Activated T-cell treated with anti-CD3 and anti-CD28 coated beads, Interleukin-2, amount 50 U/mL, for 72 hours (primary cell): ENCODE measurements at places on chromosomes 1 and 21.

DNA sequence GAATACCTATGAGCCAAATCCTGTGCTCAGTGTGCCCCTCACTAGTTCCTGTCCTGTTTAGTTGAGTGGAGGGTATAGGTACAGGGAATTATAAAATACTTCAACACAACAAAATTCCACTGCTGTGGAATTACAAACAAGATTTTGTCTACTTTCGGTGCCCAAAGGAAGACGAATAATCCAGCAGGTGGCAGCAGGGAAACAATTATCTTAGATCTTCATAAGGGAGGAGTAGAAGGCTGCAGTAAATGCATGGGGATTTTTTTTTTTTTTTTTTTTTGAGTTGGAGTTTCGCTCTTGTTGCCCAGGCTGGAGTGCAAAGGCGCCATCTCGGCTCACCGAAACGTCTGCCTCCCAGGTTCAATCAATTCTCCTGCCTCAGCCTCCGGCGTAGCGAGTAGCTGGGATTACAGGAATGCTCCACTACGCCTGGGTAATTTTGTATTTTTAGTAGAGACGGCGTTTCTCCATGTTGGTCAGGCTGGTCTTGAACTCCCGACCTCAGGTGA lies 2.0 kb upstream of the PIP5K1A start:
- peak; percentile 51 for DNase-seq

GRCh38 chr1:31639543-31639942 lies 5.1 kb downstream of the PEF1 start:
- no peak for DNase-seq

DNA sequence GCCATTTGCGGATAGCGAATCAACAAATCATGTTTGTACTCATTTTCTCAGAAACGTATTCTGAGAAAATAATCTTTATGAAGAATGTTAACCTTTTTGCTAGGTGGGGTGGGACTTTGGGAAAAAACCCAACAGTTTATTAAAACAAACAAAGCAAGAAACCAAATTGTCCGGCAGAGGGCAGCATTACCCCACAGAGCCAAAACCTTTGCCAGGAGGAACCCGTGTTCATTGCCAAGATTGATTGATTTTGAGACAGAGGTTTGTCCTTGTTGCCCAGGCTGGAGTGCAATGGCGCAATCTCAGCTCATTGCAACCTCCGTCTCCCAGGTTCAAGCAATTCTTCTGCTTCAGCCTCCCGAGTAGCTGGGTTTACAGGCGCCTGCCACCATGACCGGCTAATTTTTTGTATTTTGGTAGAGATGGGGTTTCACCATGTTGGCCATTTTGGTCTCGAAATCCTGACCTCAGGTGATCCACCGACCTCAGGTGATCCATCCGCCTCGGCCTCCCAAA lies 70.8 kb upstream of the RHOU start:
- peak; percentile 66 for DNase-seq

DNA sequence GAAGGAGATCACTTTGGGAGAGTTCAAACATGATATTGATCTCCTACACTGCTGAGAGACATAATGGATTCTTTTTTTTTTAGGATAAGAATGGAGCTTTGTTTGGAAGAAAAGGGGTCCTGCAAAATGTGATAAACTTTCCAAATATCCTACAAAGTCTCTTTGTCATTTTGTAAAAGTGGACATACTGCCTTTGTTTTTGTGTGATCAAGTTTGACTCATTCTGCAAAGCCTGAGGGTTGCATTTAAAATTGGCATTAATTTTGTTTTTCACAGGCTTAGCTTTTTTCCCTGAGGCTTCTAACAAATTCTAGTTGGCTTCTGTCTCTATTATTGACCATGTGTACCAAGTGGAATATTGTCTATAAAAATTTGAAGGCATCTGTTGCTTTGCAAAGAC lies 113.2 kb downstream of the AK5 start:
- DNase-seq = no peak

GRCh38 chr1:207670192-207670591 lies 25.3 kb downstream of the CR1L start:
- no peak for DNase-seq
